Activated CD4-positive, CD25-positive, alpha-beta regulatory T cell treated with anti-CD3 and anti-CD28 coated beads, Interleukin-2, amount 50 U/mL, for 16 hours (primary cell): ENCODE measurements at places on chromosomes 6 and 20.

DNA sequence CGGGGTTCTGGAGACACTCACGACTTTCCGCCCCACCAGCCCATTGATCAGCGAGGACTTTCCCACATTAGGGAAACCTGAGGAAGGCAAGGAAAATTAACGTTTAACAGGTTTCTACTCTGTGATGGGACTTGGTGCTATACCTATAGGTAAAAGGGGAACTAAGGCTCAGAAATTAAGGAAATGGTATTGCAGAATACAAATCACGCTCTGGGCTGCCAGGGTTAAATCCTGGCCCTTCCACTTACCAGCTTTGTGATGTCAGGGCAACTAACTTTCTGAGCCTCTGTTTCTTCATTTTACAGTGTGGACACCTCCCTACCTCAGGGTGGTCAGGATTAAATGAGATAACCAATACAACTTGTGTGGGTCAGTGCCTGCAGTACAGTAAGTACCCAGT, 8.8 kb downstream of the GNL1 start:
- no peak for DNase-seq

- DNase-seq: no peak
These were observed 296.8 kb downstream of the UTRN start for GRCh38 chr6:144581812-144582537.

- no peak for DNase-seq
These were observed 28.8 kb upstream of the CD164 start for GRCh38 chr6:109411034-109411433.

DNA sequence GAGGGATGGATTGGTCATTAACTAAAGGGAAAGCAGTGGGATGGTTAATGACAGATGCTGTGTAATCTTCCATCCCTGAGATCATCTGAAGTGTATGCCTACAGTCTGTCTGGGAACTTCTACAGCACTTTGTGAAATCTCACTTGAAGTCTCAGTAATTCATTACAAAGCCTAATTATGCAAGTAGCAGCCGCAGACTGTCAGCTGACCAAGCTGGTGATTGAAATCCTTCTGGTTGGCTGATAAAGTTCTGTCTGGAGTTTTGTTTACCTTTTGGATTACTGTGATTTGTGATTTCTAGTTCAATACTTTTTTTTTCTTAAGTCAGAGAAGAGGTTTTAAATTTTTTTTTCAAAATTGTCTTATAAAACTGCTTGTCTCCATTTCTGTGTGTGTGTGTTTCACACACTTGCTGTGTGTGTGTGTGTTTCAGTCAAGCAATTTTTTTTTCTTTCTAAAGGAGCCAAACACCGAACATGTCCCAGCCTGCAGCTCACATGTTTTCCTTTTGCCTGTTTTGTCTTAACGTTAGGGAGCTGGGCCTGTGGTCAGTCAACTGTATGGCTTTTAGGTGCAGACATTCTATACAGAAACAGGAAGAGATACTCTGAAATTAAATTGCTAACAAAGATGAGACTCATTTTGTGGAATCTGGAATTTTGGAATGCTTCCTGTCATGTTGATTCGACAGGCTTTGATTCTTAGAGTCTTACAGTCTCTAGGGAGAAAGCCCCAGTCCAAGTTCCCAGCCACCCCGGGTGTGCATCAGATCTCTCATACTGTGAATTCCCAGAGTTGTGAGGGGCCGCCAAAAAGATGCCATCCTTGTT, 28.5 kb upstream of the ADGRF4 start:
- DNase-seq: no peak

DNA sequence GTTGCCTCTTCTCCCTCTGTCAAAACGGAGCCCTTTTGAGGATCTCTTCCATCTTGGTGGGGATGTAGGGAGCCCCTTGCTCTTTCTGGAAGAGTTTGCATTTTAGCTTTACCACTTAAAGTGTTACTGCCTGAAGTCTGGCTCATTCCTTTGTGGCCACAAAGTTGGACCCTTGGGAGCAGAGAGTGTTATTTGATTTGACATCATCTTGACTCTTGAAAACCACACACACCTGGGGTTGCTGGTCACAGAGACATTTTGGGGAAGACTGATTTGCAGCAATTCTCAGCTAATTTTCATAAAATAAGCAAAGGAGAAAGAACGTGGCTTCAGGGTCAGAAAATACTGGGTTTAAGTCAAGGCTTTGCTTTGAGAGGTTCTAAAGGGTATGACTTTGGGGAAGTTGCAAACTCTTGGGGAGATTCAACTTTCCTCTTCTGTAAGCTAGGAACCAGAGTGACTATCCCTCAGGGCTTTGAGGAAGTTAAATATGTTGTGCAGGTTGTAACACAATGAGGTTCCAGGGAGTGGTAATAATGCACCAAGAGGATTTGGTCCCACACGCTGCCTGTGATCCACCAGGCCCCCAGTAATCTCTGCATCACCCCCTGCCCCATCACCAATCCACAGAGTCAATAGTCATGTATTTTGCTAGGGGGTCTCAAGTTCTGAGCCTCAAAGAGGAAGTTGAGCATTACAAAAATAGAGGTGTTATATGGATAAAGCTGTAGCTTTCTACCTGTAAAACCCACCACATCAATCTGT, 141.6 kb upstream of the SLC24A3 start:
- no peak for DNase-seq

DNA sequence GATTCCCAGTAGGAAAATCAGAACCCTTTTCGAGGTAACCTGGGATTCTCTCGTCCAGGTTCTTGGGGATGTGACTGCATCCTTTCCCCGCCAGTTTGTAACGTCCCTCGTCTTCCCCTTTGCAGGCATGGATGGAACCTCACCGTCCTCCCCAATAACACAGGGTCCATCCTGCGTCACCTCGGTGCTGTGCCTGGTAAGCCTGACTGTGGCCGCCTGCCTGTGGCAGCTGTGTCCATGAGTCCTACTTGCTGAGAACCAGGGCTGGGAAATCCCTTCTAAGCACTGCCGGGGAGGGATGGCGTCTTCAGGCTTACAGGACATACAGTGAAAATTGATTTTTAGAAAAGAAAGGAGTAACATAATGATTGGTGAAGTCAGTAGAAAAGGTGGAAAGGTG, 155.6 kb downstream of the DTNBP1 start:
- no peak for DNase-seq

DNA sequence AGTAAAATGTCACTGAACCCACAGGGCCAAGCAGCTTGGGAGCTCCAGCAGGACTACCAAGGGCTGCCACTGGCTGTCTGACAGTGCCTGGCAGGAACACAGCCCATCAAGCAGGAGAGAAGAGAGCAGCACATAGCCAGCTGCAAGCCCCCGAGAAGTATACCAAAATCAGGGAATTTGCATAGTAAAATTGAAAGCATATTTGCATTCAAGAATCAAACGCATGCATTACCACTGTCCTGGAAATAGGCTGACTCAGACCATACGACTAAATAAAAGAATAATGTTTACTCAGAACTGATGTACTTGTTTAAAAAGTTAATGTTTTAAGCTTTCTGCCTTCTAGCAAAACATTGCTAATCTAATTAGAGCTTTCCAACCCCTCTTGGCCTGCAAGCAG, 298.1 kb downstream of the TFAP2B start:
- no peak for DNase-seq

GRCh38 chr20:16106191-16106849, 466.9 kb downstream of the KIF16B start:
- DNase-seq: no peak

DNA sequence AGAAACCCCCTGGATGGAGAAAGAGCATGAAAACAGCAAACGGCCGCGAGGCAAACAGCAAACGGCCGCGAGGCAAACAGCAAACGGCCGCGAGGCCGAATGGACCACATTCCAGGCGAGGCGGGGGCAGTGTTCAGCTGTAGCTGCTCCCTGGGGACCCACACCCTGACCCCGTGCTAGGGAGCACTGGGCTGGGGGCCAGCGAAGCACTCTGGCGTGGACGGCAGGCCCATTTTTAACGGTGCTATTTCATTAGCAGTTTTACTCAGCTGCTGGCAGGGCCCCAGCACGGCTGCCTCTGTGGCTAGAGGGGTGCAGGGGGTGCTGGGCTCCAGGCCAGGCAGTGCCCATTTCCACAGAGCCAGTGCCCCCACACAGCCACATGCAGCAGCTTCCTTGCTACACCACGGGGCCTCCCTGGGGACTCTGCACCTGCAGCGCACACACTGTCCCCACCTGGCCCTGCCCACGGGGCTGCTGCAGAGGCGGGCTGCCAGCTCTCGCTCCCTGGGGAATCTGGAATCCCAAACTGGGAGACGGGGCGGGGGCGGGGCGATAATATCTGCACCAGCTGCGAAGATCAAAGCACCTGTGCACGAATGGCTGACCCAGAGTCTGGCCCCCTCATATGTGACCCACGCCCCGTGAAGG, 35.6 kb upstream of the SLCO4A1 start:
- DNase-seq: no peak

DNA sequence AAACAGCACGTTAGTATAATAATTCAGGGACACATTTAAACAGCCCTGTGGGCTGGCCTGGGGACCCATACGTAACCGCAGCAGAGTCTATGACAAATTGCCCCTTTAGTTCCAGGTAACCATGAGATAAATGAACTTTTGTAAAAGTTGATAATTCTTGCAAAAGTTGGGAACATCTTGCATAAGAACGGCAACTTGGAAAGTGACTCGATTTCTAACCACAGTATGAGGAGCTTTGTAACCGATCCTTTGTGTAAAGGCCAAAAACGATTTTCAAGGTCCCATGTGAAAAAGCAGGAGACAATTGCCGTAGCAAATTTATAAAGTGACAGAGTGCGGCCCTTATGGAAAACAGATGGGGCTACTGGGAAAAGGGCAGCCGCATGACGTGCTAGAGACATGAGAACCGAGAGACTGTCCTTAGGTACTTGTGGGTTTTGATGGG, 81.6 kb downstream of the PSMG4 start:
- no peak for DNase-seq
